GM23338 (cell line): ENCODE measurements at places on chromosomes 11 and 22.
A peak's percentile ranks its signal among the peaks of the same experiment; 100 is the strongest.

- H3K27ac ChIP-seq, result no peak overlapping the region
- H3K27me3 ChIP-seq, result peaks cover 60% of the 10 kb centered on the region
- no peaks in the 10 kb centered on the region for H3K36me3 ChIP-seq
- H3K4me3 ChIP-seq, result peak overlapping the region; percentile 66
- peak; percentile 43 for DNase-seq
- peaks cover 12% of the 10 kb centered on the region; the same call in 1 of the 2 replicates for H3K4me1 ChIP-seq
These were observed 1.7 kb downstream of the C11orf96 start for GRCh38 chr11:43943931-43944751.

- H3K4me3 ChIP-seq, result peak overlapping the region; percentile 26
- no peaks in the 10 kb centered on the region for H3K27me3 ChIP-seq
These were observed 1.5 kb downstream of the TCIRG1 start for GRCh38 chr11:68040101-68040956.

DNA sequence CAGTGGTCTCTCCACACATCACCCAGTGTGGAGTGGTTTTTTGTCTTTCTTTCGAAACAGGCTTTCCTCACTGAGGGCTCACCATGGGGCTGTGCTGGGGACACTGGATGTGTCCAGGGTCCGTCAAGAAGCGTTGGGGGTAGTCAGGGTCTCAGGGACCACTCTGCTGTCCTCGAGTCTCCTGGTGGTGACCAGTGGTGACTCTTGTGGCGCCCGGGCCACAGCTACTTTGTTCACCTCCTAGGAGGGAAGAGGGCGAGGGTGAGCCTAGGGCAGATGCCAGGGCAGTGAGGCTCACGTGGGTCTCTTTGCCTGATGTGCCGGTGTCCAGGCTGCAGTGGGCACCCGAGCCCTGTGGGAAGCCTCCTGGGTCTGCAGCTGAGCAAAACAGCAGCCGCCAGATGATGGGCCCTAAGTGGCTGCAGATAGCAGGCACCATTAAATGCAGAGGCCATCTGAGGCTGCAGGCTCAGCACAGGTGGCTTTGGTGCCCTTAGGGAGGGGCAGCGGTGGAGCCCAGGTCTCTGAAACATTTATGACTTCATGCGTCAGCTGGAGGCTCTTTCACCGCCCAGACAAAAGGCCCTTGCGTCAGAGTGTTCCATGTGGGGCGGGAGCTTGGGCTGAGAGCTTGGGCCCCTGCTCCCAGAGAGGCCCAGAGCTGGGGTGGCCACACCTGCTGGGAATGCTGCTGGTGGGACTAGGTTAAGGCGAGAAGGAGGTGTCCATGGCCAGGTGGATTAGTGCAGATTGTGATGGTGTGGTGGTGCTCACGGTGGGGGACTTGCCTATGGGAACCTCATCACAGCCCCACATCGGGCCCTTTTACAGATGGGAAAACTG, 29.5 kb downstream of the KCNQ1 start:
- no peaks in the 10 kb centered on the region for H3K4me1 ChIP-seq

DNA sequence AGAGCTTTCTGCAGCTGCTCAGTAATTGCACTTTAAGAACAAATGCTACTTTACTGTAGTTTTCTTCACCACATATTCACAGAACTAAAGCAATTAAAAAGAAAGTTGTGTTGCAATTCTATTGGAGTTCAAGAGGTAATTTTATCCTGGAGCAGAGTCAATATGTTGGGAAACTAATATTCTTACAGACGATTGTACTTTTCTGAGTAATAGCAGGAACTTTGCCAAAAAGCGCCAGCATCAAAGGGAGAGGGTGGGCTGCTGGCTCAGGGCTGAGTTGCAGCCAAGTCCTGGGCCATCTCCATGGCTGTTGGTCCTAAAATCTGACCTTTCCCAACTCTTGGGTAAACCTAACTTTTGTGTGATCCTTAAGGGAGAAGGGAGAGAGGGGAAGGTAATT, 73.6 kb upstream of the MYO18B start:
- 0 out of 2 replicates have a peak, but pooled peaks cover 9% of the 10 kb centered on the region for H3K4me1 ChIP-seq
- DNase-seq, result no peak
- H3K36me3 ChIP-seq, result no peaks in the 10 kb centered on the region
- H3K27ac ChIP-seq, result no peak overlapping the region
- no peaks in the 10 kb centered on the region for H3K27me3 ChIP-seq

GRCh38 chr22:31085928-31086327, 4.8 kb downstream of the SMTN start:
- H3K4me1 ChIP-seq, result peaks cover 21% of the 10 kb centered on the region
- DNase-seq, result no peak
- H3K27me3 ChIP-seq, result peaks cover 9% of the 10 kb centered on the region
- H3K4me3 ChIP-seq, result no peak overlapping the region; the same call in 1 of the 2 replicates
- no peaks in the 10 kb centered on the region for H3K36me3 ChIP-seq

DNA sequence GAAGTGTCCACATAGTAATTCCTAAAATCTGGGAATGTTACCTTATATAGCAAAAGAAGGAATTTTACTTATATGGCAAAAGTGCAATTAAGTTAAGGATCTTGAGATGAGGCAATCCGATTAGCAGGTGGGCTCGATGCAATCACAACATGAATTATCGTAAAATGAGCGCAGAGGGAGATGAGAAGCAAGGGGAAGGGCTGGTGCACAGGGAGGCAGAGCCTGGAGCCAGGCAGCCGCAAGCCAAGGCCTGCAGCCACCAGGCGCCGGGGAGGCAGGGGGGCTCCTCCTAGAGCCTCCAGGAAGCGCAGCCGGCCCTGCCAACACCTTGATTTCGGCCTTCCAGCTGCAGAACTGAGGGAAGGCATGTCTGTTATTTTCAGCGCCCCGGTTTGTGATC, 85.7 kb downstream of the CELSR1 start:
- H3K27ac ChIP-seq, result no peak overlapping the region
- no peak overlapping the region for H3K4me3 ChIP-seq
- no peaks in the 10 kb centered on the region for H3K36me3 ChIP-seq
- no peaks in the 10 kb centered on the region for H3K4me1 ChIP-seq
- no peaks in the 10 kb centered on the region for H3K27me3 ChIP-seq

GRCh38 chr11:117591316-117592039, 205.5 kb downstream of the DSCAML1 start:
- no peak overlapping the region for H3K4me3 ChIP-seq
- no peaks in the 10 kb centered on the region for H3K27me3 ChIP-seq
- DNase-seq, result no peak
- H3K27ac ChIP-seq, result no peak overlapping the region

DNA sequence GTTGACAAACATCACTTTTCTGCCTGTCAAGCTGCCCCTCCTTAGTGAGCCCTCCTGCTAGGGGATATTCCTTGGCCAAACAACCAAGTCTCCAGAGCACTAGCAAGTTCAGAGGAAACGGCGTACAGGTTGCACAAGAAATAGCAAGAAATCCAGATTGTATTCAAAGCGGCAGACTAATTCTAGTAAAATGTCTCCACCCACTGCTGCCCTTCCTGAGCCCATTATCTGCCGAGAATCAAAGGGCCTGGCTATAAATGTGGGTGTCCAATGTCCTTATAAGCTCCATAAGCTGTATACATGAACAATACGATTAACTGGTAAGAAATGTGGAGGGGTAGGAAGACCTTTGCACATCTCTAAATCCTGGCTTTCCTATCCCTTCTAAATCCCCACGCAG, 44.0 kb upstream of the AKIP1 start:
- no peak overlapping the region for H3K4me3 ChIP-seq
- 0 out of 2 replicates have a peak, but pooled peaks cover 5% of the 10 kb centered on the region for H3K27me3 ChIP-seq
- peaks cover 16% of the 10 kb centered on the region for H3K4me1 ChIP-seq
- H3K36me3 ChIP-seq, result no peaks in the 10 kb centered on the region
- DNase-seq, result no peak

GRCh38 chr11:67302571-67303131, 679 bp upstream of the SSH3 start:
- H3K4me1 ChIP-seq, result peaks cover 15% of the 10 kb centered on the region; the same call in 1 of the 2 replicates
- peak overlapping the region; percentile 87 for H3K4me3 ChIP-seq
- no peaks in the 10 kb centered on the region for H3K36me3 ChIP-seq
- peak overlapping the region; percentile 85 for H3K27ac ChIP-seq

- H3K27me3 ChIP-seq, result no peaks in the 10 kb centered on the region
- H3K27ac ChIP-seq, result no peak overlapping the region
- DNase-seq, result peak; percentile 78
- no peak overlapping the region for H3K4me3 ChIP-seq
These were observed 275.3 kb downstream of the C11orf87 start for GRCh38 chr11:109697140-109697843.

GRCh38 chr11:68569357-68569756, 108.8 kb downstream of the PPP6R3 start:
- no peak overlapping the region for H3K4me3 ChIP-seq
- no peak for DNase-seq
- peaks cover 9% of the 10 kb centered on the region for H3K36me3 ChIP-seq

DNA sequence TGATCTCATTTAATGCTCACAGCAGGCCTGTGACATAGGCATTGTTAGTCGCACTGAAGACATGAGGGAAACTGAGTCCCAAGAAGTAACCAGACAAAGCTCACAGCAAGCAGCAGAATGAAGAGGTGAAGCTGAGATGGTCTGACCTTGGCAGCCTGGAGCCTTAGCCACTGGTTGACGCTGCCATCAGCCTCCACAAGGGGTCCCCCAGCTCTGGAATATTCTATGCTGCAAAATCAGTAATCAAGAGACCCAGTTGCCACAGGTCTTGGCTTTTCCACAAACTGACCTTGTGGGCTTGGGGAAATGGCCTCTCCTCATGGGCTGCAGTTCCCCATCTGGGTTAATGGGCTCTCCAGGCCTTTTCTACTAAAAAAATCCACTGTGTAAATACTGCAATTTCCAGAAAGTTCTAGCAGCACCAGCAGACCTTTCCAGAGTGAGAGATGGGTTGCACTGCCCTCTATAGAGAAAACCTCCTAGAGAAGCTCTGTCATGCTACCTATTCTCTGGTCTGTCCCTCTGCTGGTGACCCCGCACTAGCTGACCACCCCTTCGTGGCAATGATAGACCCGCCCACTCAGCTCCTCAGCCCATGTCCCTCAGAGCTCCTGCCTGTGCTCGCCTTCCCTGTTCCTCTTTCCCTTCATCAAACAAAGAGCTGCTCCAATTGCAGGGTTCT, 22.6 kb upstream of the ISX start:
- no peak overlapping the region for H3K4me3 ChIP-seq
- no peak overlapping the region for H3K27ac ChIP-seq
- no peaks in the 10 kb centered on the region; the same call in 1 of the 2 replicates for H3K36me3 ChIP-seq
- peak; percentile 56 for DNase-seq

DNA sequence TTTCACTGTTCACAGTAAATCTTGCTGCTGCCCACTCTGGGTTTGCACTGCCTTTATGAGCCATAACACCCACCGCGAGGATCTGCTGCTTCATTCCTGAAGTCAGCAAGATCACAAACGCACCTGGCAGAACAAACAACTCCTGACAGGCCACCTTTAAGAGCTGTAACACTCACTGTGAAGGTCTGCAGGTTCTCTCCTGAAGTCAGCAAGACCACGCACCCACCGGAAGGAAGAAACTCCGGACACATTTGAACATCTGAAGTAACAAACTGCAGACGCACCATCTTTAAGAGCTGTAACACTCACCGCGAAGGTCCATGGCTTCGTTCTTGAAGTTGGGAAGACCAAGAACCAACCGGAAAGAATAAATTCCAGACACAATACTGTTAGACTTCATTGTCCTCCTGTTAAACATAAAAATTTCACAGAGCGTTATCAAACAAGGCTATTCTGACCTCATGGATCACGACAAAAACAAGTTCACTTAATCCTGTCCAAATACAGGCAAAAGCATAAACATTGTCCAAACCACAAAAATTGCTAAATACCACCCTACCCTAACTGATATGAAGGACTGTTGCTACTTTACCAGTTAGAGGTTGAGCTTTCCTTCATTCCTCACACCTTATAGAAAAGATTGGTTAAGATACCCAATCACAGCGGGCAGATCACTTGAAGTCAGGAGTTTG, 3.0 kb upstream of the CCDC117 start:
- no peak overlapping the region for H3K4me3 ChIP-seq
- H3K27me3 ChIP-seq, result no peaks in the 10 kb centered on the region
- H3K27ac ChIP-seq, result no peak overlapping the region; the same call in 1 of the 2 replicates
- H3K4me1 ChIP-seq, result no peaks in the 10 kb centered on the region

- no peak overlapping the region for H3K4me3 ChIP-seq
- H3K27ac ChIP-seq, result no peak overlapping the region
- no peaks in the 10 kb centered on the region for H3K27me3 ChIP-seq
- no peaks in the 10 kb centered on the region for H3K36me3 ChIP-seq
- DNase-seq, result no peak
These were observed 8.1 kb downstream of the EHD1 start for GRCh38 chr11:64870176-64870892.

DNA sequence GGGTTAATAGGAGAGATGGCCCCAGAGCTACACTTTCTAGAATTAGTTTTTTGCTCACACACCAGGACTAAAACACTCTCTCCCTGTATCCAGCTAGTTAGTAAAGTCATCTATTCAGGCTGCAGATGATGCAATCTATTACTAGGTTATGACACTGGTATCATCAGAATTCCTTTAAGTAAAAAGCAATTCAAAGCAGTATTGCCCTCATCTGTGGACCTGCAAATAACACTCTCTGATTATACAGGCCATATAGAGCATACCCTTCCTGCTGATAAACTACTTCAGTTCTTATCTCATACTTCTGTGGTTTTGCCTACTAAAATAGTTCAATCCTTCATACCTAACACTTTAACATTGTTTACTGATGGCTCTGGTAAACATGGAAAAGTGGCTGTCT, 13.5 kb upstream of the MTMR2 start:
- no peaks in the 10 kb centered on the region for H3K27me3 ChIP-seq
- no peak overlapping the region for H3K4me3 ChIP-seq
- H3K27ac ChIP-seq, result no peak overlapping the region

DNA sequence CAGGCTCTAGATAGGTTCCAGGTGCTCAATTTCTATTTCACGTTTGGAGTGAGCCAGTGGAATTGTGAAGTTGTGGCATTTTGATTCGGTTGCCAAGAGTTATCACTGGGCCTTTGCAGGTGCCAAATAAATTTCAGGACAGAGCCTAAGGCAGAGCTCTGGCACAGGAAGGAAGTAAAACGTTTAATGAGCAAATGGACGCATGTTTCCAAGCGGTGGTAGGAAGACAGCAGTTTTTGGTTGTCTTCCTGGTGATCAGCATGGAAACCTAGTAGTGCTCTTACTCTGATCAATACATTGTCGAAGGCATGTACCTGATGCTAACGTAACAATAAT, 452 bp downstream of the BIRC3 start:
- H3K4me1 ChIP-seq, result no peaks in the 10 kb centered on the region
- H3K27me3 ChIP-seq, result peaks cover 4% of the 10 kb centered on the region; the same call in 1 of the 2 replicates
- H3K27ac ChIP-seq, result no peak overlapping the region
- no peak for DNase-seq
- H3K36me3 ChIP-seq, result no peaks in the 10 kb centered on the region
- peak overlapping the region; percentile 58 for H3K4me3 ChIP-seq

GRCh38 chr11:113137713-113138529, 176.5 kb upstream of the TTC12 start:
- H3K36me3 ChIP-seq, result no peaks in the 10 kb centered on the region
- no peaks in the 10 kb centered on the region for H3K27me3 ChIP-seq
- H3K27ac ChIP-seq, result no peak overlapping the region
